ENCODE measurements at places on chromosomes 2 and 18. TPM values are rescaled to one million over a fixed set of nuclear protein-coding genes. Genes with fewer than 3 reads are reported as not detected.
A peak's percentile ranks its signal among the peaks of the same experiment; 100 is the strongest.

GRCh38 chr2:1685078-1685956 lies 59.0 kb downstream of the PXDN start:
- no peak overlapping the region for H3K27ac ChIP-seq
- no peaks in the 10 kb centered on the region for H3K36me3 ChIP-seq
- DNase-seq = no peak
- no peaks in the 10 kb centered on the region for H3K27me3 ChIP-seq
- H3K4me3 ChIP-seq = no peak overlapping the region

DNA sequence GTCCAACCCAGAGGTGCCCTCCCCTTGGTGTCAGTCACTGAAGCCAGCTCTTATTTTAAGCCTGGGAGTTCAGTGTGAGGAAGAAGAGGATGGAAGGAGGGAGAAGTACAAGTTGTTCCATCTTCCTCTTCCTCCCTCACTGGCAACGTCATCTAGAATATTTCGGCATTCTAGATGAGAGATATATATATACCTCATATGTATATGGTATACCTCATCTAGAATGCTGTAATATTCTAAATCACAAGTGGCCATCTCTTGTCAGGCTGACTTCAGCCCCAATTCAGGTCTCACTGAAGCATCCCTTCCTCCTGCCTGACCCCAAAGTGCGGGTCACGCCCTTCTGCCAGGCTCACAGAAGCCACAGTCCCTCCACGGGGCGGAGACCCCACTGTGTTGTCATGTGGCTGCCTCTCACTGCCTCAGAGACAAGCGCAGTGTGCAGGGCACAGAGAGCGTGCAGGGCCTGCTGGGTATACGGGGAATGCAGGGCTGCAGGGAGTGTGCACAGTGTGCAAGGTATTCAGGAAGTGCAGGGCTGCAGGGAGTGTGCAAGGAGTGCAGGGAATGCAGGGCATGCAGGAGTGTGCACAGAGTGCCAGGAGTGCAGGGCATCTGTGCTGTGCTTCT lies 32.8 kb upstream of the B3GNT7 start:
- peak overlapping the region; percentile 53 for H3K27ac ChIP-seq
- peak; percentile 30 for DNase-seq
- H3K36me3 ChIP-seq = no peaks in the 10 kb centered on the region
- H3K27me3 ChIP-seq = no peaks in the 10 kb centered on the region

- H3K27me3 ChIP-seq = no peaks in the 10 kb centered on the region
- H3K27ac ChIP-seq = no peak overlapping the region
- H3K36me3 ChIP-seq = no peaks in the 10 kb centered on the region
- no peak overlapping the region for H3K4me3 ChIP-seq
Observed at GRCh38 chr2:191152482-191153240, 1.9 kb upstream of the STAT4 start.

GRCh38 chr2:170436077-170436943 lies 258.4 kb downstream of the MYO3B start:
- H3K27ac ChIP-seq = no peak overlapping the region
- H3K4me3 ChIP-seq = no peak overlapping the region
- H3K36me3 ChIP-seq = no peaks in the 10 kb centered on the region

DNA sequence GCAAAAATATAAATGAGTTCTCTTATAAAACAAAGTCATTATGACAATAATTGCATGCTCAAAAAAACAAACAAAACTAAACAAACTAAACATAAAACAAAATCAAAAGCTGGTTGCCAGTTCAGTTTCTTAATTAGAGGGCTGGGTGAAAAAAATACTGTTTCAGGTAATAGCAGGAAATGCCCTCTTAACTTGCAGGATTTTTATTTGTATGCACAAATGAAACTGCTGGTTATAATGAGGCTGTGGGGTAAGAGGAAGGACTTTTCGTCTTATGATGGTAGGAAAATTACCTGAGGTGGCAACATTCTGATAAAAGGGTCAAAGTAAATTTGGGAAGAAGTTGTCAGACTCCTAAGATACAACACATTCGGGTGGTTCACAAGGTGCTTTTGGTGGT lies 21.5 kb upstream of the CDKL4 start:
- peaks cover 12% of the 10 kb centered on the region for H3K36me3 ChIP-seq
- H3K4me3 ChIP-seq = no peak overlapping the region
- H3K4me1 ChIP-seq = no peaks in the 10 kb centered on the region
- no peak overlapping the region for H3K27ac ChIP-seq
- no peaks in the 10 kb centered on the region for H3K27me3 ChIP-seq
- DNase-seq = no peak

- no peak for DNase-seq
- H3K4me1 ChIP-seq = no peaks in the 10 kb centered on the region
Observed at GRCh38 chr2:120634533-120634932, 101.1 kb upstream of the GLI2 start.

GRCh38 chr2:216090369-216090786 lies 8.7 kb downstream of the TMEM169 start:
- H3K27ac ChIP-seq = no peak overlapping the region
- DNase-seq = no peak
- H3K27me3 ChIP-seq = no peaks in the 10 kb centered on the region
- H3K36me3 ChIP-seq = no peaks in the 10 kb centered on the region
- H3K4me1 ChIP-seq = no peaks in the 10 kb centered on the region
- H3K4me3 ChIP-seq = no peak overlapping the region

DNA sequence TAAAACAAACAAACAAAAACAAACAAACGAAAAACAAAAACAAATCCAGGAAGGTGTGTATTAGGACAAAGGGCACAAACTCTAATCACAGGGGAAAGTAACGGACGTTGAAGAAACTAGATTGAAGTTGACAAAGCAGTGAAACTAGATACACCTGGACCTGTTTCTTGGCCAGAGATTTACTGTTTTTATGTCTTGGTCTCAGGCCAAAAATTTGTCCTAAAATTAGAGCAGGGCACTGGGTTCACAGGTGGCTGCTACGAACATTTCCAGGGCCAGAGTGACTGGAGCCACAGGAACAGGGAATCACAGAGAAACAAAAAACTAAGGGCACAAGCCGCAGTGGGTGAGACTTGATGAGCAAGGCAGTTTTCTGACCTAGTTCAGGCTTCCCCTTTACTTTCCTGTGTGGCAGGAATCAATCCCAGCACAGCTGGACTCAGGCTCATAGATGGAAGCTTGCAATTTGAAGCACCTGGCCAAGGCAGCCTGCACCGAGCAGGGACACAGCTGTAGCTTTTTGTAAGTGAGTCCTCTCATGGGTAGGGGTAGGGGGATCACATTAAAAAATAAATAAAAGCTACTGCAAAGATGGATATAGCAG lies 329.4 kb downstream of the DLGAP1 start:
- no peak overlapping the region for H3K4me3 ChIP-seq
- no peaks in the 10 kb centered on the region for H3K4me1 ChIP-seq
- no peaks in the 10 kb centered on the region for H3K36me3 ChIP-seq
- H3K27ac ChIP-seq = no peak overlapping the region
- H3K27me3 ChIP-seq = no peaks in the 10 kb centered on the region
- DNase-seq = no peak

DNA sequence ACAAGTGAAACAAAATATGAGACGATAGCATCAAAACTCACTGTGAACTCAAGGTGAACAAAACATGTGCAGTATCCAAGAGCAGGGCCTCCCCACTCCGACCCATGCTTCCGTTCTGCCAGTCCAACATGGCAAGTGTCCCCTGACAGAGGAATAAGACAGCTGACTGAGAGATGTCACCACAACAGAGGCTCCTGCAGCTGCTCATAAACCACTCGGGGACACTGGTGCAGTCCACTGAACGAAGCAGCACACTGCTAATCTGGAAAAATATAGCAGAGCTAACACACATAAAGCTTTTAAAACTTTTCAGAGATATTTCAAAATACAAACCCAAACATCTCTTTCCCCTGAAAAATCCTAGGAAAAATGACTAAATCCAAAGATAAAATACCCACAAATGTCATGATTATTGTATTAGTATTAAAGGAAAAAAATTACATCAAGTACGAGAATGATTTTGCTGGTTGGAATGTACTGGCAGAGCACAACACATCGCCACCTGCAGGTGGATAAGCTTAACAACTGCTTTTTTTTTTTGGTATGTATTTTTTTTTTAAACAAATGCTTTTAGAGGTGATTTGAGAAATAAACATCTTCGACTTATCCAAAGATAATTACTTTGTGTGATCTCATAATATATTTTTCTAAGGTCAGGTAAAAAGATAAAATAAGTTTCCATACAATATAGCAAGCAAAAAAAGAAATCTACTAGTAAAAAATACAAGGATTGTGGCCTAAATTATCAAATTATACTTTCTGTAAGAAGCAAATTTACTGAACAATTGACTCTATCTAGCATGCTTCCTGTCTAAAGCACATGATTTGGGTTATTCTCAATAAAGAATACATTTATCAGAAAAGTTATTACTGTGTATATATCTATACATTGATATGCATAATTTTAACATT lies 18.6 kb downstream of the THADA start:
- no peaks in the 10 kb centered on the region for H3K27me3 ChIP-seq
- peak; percentile 46 for DNase-seq
- H3K4me3 ChIP-seq = no peak overlapping the region

- H3K27ac ChIP-seq = no peak overlapping the region
- H3K4me3 ChIP-seq = peak overlapping the region; percentile 57
Observed at GRCh38 chr2:106160786-106161261, 33.3 kb downstream of the UXS1 start.

DNA sequence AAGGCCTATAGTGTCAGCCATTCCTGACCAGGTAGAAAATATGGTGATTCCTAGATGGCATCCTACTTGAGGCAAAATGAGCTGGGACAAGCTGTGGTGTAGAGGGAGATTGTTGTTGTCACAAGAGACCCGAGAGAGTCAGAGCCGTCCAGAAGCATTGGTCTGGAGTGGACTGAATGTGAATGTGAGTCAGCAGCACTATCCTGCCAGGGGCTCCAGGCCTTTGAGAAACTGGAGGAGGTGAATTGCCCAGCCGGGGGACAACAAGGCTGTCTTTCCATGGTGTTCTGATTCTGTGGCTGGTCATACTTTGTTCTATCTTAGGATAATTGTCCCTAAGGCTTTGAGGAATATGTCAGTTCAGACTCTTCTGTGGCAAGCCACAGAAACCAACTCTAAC lies 29.4 kb upstream of the EIF2AK3 start:
- DNase-seq = no peak
- no peaks in the 10 kb centered on the region for H3K4me1 ChIP-seq
- no peaks in the 10 kb centered on the region for H3K27me3 ChIP-seq

DNA sequence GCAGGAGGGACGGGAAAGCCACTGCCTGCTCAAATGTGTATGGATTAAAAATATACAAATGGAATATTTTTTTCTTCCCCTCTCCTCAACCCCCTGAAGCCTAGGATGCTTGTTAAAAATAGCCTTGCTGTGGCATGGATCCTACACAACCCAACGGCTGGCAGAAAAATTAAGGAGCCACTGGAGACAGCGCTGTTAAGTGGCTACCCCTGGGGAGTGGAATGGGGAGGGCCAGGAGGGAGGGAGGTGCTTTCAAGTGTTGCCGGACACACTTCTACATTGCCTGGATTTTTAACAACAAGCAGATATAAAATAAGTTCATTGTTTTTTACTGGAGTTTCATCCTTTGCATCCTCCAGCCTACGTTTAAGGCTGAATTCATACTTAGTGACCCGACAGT lies 66.6 kb downstream of the ZBTB7C start:
- H3K4me1 ChIP-seq = no peaks in the 10 kb centered on the region
- no peak overlapping the region for H3K4me3 ChIP-seq
- no peaks in the 10 kb centered on the region for H3K27me3 ChIP-seq
- no peak overlapping the region for H3K27ac ChIP-seq

DNA sequence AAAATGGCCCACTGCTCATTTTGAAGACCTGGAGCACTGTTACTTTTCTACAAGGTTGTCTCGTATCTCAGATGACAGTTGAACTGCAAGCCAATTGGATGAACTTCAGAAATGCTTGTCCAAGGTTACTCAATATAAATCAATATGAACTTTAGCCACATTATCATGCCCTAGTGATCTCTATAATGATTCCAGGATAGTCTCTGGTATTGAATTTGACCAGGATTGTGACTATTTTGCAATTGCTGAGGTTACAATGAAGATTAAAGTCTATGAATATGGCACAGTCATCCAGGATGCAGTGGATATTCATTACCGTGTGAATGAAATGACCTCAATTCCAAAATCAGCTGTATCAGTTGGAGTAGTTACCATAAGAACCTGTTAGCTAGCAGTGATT lies 196.0 kb upstream of the RAB12 start:
- H3K27ac ChIP-seq = no peak overlapping the region
- no peak for DNase-seq
- H3K27me3 ChIP-seq = no peaks in the 10 kb centered on the region
- no peaks in the 10 kb centered on the region for H3K4me1 ChIP-seq
- no peak overlapping the region for H3K4me3 ChIP-seq
- H3K36me3 ChIP-seq = no peaks in the 10 kb centered on the region

GRCh38 chr2:138727956-138728355 lies 52.2 kb downstream of the NXPH2 start:
- H3K27ac ChIP-seq = no peak overlapping the region
- H3K4me1 ChIP-seq = no peaks in the 10 kb centered on the region
- no peak overlapping the region for H3K4me3 ChIP-seq

DNA sequence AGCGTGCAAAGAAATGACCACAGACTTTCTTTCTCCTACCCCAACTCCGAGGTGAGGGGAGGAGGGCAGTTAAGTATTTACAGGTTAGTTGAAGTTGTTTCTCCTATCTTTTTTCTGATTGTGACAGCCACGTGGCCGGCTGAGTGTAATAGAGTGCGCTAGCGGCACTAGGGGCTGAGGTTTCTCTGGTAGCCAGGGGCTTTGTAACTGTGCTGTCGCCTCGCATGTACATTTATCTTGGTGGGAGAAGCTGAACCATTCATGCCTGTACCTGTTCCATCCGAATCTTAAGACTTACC lies 214.1 kb upstream of the STON1 start:
- H3K27me3 ChIP-seq = no peaks in the 10 kb centered on the region
- DNase-seq = no peak
- peaks cover 51% of the 10 kb centered on the region for H3K4me1 ChIP-seq
- peak overlapping the region; percentile 90 for H3K4me3 ChIP-seq

- DNase-seq = no peak
- H3K36me3 ChIP-seq = no peaks in the 10 kb centered on the region
- no peaks in the 10 kb centered on the region for H3K4me1 ChIP-seq
- H3K4me3 ChIP-seq = no peak overlapping the region
- H3K27ac ChIP-seq = no peak overlapping the region
- no peaks in the 10 kb centered on the region for H3K27me3 ChIP-seq
Observed at GRCh38 chr2:145800151-145801091, 1280.5 kb upstream of the ZEB2 start.

DNA sequence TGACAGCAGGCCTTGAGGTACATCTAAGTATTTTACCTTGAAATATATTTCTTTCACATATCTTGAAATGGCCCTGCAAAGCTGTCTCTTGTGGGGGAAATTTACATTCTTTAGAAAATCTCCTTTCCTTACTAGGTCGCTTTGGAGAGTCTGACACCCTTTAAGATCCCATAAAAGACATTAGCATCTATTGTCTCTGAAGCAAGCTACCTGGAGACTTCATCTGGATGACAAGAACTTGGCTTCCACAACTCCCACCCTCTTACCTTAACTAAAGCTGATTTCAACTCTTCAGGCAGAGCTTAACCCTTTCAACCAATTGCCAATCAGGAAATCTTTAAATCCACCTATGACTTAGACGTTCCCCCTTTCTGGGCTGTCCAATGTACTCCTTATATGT lies 219.3 kb downstream of the PIEZO2 start:
- H3K27me3 ChIP-seq = no peaks in the 10 kb centered on the region
- H3K27ac ChIP-seq = no peak overlapping the region
- no peak for DNase-seq

The CSRNP3 gene
- polyA plus RNA-seq = not detected

The PROC gene
- not detected for polyA plus RNA-seq

The CFAP65 gene
- not detected for polyA plus RNA-seq

The RHBDD1 gene
- polyA plus RNA-seq = 19.5 TPM

The C1QL2 gene
- not detected for polyA plus RNA-seq

The HOXD12 gene
- polyA plus RNA-seq = not detected

The PAX3 gene
- not detected for polyA plus RNA-seq

Data from CD14-positive monocyte (primary cell).